Activated CD8-positive, alpha-beta T cell treated with anti-CD3 and anti-CD28 coated beads, Interleukin-2, amount 10 ng/mL, durations not matched to agents 7 days and 5 days (primary cell): ENCODE measurements at places on chromosomes 16 and 17. TPM values are rescaled to one million over a fixed set of nuclear protein-coding genes. Genes with fewer than 3 reads are reported as not detected.

GRCh38 chr16:83083361-83083760 is 456.6 kb downstream of the CDH13 start:
- no peaks in the 10 kb centered on the region for H3K4me1 ChIP-seq
- no peaks in the 10 kb centered on the region for H3K36me3 ChIP-seq
- no peak overlapping the region for H3K4me3 ChIP-seq
- H3K27ac ChIP-seq, result no peak overlapping the region
- DNase-seq, result no peak

- H3K36me3 ChIP-seq, result no peaks in the 10 kb centered on the region
- DNase-seq, result no peak
- H3K27ac ChIP-seq, result no peak overlapping the region
- no peaks in the 10 kb centered on the region for H3K4me1 ChIP-seq
- no peak overlapping the region for H3K4me3 ChIP-seq
- no peaks in the 10 kb centered on the region for H3K27me3 ChIP-seq
Observed at GRCh38 chr17:42171831-42172230, 9.1 kb downstream of the KCNH4 start.

DNA sequence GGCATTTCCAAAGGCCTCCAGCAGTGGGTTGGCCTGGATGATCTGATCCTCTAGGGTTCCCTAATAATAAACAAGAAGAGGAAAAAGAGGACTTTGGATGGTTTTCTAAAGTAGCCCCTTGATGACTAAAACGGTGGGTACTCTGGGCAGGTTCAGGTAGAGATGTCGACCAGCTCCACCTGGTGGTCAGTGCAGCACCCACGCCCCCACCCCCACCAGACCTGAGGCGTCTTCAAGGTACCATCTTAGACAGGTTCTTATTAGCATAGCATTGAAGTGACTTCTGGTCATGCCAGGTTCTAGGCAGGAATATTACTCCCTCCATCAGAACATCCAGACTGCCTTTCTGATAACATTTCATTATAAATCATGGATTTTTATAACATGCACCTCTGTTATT is 15.0 kb downstream of the MYH13 start:
- H3K27me3 ChIP-seq, result peaks cover 3% of the 10 kb centered on the region
- peak; percentile 37 for DNase-seq
- H3K4me1 ChIP-seq, result no peaks in the 10 kb centered on the region
- H3K27ac ChIP-seq, result no peak overlapping the region
- H3K36me3 ChIP-seq, result no peaks in the 10 kb centered on the region

DNA sequence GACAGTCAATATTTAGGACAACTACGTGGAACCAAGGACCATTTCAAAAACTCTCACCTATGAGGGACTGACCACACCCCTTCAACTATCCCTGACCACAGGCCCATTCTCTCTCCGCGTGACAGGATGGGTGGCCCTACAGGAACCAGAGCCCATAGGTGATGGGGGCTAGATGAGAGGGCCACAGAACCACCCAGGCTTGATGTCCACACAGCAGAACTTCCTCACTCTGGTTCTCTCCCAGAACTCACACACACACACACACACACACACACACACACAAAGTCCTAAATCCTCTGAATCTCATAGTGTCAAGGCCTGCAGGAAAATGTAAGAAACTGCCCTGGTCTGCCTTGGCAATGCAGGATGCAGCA is 1.5 kb downstream of the ZNF319 start:
- peaks cover 70% of the 10 kb centered on the region for H3K4me1 ChIP-seq
- DNase-seq, result peak; percentile 36
- no peaks in the 10 kb centered on the region for H3K27me3 ChIP-seq

- H3K36me3 ChIP-seq, result peaks cover 15% of the 10 kb centered on the region
- no peaks in the 10 kb centered on the region for H3K27me3 ChIP-seq
- no peaks in the 10 kb centered on the region for H3K4me1 ChIP-seq
- H3K27ac ChIP-seq, result no peak overlapping the region
Observed at GRCh38 chr16:23104032-23104955, 45.0 kb downstream of the USP31 start.

DNA sequence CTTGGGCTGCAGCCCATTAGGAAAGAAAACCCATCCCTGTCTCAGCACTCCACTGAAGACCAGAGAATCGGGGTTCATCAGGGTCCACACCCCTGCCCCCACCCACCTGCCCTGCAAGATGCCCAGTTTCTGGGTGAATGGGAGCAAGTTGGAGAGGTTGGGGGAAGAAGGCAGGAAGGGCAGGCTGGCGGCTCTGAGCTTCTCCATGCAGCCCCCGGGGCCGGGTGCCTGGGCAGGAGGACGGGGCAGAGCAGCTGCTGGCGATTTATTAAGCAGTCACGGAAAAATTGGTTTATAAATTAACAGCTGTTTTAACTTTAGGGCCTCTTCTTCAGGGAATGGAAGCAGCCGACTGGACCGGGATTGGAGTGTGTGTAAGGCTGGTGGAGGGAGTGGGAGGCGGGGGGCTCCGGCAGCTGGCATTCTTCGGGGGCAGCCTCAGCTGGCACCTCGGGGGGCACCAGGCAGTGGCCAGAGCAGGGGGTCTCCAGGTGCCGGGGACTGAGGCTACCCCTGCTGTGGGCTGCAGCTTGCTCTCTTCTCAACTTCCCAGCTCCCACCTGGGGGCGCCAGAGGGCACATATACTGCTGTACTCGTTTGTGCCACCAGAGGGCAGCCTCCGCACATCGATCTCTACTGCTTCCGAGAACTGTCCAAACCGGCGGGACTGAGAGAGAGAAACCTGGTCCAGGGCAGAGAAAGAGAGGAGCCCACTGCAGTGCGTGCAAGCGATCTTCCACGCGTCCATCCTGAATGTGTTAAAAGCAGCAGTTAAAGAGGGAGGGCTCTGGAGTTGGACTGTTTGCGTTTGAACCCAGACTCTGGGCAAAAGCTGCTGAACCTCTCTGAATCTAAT is 5.0 kb upstream of the PPP1R1B start:
- DNase-seq, result peak; percentile 91
- peaks cover 39% of the 10 kb centered on the region for H3K27me3 ChIP-seq
- peak overlapping the region; percentile 62 for H3K4me3 ChIP-seq
- H3K27ac ChIP-seq, result peak overlapping the region; percentile 79

DNA sequence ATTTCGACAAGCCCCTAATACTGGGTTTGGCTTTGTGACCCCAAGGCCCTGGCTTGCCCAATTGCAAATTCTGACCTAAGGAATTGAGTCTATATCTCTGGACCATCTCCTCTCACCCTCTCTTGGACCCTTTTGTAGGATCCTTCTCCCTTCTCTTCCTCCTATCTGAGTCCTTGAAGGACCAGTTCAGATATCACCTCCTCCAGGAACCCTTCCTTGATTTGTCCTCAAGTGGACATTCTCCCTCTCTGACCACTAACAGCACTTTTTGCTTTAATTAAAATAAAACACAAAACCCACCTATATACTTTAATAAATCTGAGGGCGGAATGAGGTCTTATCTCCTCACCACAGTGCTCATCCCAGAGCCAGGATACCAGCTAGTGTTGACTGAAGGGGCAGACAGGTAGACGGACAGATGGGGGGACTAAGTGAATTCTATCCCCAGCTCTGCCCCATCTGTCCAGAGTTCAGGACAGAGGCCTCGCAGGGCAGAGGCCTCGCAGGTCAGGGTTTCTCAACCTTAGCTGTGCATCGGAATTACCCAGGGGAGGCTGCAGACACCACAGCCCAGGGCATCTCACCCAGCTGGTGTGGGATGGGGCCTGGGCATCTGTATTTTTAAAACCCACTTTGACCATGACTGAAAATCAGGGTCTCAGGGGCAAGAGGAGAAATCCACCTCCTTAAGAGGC is 9.1 kb downstream of the PLCD3 start:
- no peaks in the 10 kb centered on the region for H3K36me3 ChIP-seq
- no peak for DNase-seq
- H3K27me3 ChIP-seq, result peaks cover 12% of the 10 kb centered on the region

DNA sequence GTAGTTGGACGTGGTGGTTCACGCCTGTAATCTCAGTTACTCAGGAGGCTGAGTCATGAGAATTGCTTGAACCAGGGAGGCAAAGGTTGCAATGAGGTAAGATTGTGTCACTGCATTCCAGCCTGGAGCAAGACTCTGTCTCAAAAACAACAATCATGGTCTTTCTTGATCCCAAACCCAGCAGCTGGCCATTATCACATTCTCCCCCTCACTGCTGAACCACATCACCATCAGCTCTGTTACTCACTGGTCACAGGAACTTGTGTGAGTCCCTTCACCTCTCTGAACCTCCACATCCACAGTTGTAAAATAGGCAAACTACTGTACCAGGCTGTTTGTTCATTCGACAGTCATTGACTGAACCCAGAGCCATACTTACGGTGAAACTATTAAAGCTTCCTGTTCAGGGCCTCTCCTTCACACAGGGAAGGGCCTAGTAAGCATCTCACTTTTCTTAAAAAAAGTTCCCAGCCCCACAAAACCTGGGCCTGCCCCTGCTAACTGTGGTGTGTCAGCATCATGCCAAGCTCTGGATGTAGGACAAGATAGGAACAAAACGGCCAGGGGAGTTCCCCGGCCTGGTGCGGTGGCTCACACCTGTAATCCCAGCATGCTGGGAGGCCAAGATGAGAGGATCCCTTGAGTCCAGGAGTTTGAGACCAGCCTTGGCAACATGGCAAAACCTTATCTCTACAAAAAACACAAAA is 104.7 kb downstream of the COPRS start:
- no peak for DNase-seq
- no peak overlapping the region for H3K27ac ChIP-seq
- no peaks in the 10 kb centered on the region for H3K36me3 ChIP-seq
- H3K4me1 ChIP-seq, result no peaks in the 10 kb centered on the region
- no peak overlapping the region for H3K4me3 ChIP-seq
- peaks cover 12% of the 10 kb centered on the region for H3K27me3 ChIP-seq

DNA sequence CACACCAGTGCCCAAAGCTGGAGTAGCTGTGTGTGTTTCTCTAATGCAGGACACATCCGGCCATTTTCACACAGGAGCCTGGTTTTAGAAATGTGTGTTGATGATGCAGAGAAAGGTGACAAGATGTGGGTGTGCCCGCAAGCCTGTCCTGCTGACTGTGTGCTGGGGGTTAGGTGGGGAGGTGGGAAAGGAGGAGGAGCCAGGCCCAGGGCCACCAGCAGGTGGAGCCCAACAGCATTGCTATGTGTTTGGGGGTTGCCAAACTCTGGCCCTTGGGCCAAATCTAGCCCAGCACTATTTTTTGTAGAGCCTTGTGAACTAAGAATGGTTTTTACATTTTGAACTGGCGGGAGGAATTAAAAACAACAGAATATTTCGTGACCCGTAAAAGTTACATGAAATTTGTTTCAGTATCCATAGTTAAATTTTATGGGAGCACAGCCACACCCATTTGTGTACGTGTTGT is 61.7 kb upstream of the LGALS9 start:
- peaks cover 73% of the 10 kb centered on the region for H3K4me1 ChIP-seq
- no peak overlapping the region for H3K4me3 ChIP-seq
- H3K27ac ChIP-seq, result peak overlapping the region; percentile 63
- peak; percentile 71 for DNase-seq

DNA sequence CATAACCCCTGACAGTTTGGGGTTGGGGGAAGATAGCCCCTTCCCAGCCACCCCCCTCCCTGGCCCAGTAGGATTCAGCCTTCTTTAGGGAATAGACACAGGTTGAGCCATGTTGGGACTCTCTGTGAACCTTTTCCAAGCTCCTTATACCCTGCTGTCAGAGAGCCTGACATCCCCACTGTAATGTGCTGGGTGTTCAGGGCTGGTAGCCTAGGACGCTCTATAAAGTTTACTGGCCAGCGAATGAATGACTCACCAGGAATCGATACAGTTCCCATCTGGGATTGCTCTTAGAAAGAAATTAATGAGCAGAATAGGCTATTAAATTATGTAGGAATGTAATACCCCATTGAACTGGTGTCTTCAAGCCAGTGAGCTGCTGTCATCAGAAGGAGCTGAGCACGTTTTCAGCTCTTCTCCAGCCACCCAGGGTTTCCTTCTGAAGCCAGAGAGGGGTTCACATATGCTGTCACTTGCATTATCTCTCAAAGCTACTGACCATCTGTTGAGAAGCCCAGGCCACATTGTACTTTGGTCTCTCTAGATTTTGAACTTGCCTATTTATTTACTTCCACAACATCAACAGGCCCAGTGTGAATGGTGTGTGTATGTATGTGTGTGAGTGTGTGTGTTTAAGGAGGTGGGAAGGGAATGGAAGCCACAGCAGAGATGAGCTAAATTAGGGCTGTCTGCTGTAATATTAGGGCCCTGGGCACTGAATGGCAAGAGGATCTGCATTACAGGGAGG is 64.9 kb downstream of the SPACA3 start:
- DNase-seq, result no peak
- H3K36me3 ChIP-seq, result no peaks in the 10 kb centered on the region
- no peak overlapping the region for H3K27ac ChIP-seq
- no peak overlapping the region for H3K4me3 ChIP-seq
- H3K27me3 ChIP-seq, result peaks cover under 1% of the 10 kb centered on the region
- H3K4me1 ChIP-seq, result no peaks in the 10 kb centered on the region

Gene SEZ6
- total RNA-seq, result not detected

Gene VTN
- total RNA-seq, result not detected
